Gastroesophageal sphincter (tissue), 4 donors: ENCODE measurements at places on chromosomes 5 and 9. TPM values are rescaled to one million over a fixed set of nuclear protein-coding genes. Genes with fewer than 3 reads are reported as not detected.

The CYLC2 gene
- 0.27 TPM for total RNA-seq

The FAM200C gene
- 6.4 TPM for total RNA-seq

The HMCN2 gene
- total RNA-seq, result 18.8 TPM

The PTGER4 gene
- 26.5 TPM for total RNA-seq

The TTC23L gene
- total RNA-seq, result 0.13 TPM

The PCDHGA2 gene
- total RNA-seq, result 3.3 TPM

- ATAC-seq, result no peak
Observed at GRCh38 chr9:134153450-134153849, 10.9 kb downstream of the RNU6ATAC start.

DNA sequence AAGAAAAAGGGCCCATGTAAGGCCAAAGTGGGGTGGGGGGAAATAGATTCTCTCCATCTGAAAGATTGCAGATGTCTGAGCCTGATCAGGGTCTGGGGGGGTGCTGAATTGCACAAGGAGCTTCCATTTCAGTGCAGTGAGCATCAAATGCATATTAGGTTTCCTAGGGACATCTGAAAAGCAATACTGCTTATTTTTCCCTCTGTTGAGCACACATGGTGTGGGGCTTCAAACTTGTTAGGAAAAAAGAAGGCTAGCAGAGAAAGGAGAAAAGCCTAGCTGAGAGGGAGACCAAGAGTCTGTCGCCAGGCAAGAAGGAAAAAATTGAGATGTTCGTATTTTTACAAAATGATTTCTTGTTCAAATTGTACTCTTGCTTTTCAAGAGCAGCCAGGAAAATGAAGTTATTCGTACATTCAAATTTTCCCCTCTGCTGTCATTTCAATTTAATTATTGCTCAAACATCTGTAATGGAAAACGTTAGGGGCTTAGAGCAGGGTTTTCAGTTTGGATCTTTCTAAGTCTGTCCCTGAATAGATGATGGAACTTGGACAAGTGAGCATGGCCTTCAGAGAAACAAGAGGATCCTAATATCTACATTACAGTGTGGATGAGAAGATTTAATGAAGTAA lies 191.9 kb upstream of the GAS1 start:
- ATAC-seq, result no peak

DNA sequence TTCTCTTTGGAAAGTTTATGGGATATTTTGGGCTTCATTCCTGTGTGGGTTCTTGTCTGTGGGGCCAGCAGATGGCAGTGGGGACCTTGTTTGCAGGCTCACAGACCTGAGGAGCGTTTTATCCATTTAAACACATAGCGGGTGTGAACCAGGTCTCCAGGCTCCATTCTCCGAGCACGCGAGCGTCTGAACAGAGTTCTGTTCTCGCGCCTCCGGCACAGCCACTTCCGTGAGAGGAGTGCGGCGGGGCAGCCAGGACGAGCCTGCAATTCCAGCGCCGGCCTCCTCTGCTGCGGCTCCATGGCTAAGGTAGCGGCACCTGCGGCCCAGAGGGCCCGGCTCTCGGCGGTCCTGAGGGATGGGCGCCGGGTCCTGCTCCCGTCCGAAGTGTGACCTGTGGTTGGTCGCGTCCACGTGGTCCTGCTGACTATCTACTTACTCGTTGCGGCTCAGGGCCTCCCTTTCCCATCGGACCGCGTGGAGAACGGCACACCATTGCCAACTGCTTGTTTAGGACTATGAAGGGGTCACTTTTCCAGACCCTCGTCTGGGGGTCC lies 7.3 kb downstream of the NRARP start:
- peak; percentile 9 for ATAC-seq

- no peak for ATAC-seq
Observed at GRCh38 chr9:87370049-87370685, 127.5 kb upstream of the DAPK1 start.

GRCh38 chr9:86707932-86708510 lies 239.3 kb downstream of the GAS1 start:
- no peak for ATAC-seq

- ATAC-seq, result no peak
Observed at GRCh38 chr9:922731-923130, 53.7 kb upstream of the DMRT3 start.

DNA sequence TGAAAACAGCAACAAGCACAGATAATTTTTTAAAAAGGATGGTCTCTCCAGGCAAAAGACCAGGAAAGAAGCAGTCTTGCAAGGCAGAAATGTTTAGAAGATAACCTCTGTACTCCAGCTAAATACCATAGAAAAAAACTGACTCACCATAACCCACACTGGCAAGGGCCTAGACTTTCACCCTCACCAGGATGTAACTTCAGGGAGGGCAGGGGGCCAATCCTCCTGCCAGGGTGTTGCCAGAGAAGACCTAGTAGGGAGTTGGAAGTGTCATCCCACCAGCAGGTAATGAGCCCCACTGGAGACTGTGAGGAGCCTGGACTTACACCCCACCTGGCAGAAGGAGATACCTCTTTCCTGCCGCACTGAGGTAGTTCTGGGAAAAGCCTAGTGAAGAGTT lies 97.6 kb downstream of the PRELID2 start:
- ATAC-seq, result no peak

DNA sequence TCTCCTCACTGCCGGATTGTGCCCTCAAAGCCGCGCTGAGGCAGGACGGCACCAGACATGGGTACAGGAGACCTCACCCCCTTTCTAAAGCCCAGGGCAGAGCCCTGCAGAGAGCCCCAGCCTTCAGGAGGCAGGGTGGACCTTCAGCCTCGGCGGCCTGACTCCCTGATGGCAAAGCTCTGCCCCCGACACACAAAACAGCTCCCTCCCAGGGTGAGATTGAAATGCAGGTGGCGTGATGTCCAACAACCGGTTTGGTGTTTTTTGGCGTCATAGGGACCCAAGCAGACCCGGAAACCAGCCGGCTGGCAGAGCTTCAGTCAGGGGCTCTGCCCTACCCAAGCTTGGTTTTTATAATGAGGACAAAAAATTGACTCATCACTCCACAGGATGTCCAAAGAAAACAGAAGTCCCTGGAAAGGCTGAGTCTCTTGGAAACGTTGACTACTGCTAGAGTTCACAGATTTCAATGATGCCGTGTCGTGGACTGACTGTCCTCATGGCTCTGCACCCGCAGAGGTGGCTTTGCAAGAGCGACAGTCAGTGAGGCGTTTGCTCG lies 275.2 kb upstream of the IRX1 start:
- ATAC-seq, result peak; percentile 28

DNA sequence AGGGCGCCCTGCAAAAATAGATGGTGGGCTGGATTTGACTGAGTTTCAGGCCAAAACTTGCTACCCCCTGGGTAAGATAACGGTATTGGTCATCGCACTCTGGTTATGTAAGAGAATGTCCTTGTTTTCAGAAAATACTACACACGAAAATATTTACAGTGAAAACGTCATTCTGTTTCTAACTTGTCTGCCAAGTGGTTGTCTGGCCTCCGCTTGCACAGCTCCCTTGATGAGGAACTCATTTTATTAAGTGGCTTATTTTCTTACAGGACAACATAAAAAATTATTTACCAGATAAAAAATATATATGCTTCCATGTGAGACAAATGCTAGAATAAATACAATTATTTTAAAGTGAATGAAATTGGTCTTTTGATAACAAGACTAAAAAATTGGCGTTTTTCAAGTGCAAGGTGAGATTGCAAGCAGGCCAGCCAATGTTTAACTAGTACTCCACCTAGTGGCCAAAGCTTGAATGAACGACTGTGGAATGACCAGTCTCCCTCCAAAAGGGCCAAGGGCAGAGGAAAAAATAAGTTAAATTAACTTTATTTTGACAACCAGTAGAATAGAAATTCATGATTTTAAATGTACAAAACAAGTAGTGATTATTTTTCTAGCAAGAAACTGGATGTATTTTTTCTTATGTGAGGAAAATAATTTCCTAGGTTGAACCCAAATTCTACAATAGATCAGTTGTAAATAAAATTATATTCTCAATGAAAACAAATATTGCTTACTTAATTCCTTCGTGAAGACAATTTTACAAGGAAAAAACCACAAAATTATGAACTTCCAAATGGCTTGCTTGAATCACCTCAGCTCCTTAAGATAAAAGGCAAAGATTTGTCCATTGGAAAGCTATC lies 93.2 kb downstream of the ZFAND5 start:
- no peak for ATAC-seq

DNA sequence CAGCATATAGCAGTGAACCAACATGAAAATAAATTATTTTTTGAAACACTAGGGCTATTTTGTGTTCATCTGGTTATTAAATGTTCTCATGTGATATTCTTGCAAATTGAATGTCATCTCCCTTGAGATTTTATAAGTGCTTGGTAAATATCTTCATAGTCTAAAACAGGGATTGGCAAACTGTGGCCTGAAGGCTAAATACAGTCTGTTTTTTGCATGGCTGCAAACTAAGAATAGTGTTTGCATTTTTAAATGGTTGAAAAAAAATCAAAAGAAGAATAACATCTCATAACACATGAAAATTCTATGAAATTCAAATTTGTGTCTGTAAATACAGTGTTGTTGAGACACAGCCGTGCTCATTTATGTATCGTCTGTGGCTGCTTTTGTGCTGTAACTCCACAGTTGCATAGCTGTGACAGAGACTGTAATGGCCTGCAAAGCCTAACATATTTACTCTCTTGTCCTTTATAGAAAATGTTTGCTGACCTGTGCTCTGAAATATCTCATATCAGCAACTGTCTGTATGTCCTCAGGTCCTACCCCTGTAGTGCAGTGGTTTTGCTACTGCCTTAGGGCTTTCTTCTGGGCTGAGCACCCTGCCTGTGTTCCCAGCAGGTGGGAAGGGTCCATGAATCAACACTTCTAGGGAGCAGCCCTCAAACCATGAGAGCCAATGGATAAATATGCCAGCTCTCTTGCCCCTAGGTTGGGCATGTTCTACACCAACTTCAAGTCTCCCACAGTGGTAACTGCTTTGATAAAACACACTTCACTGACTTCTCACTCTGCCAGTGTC lies 41.7 kb upstream of the ARRDC3 start:
- no peak for ATAC-seq

- no peak for ATAC-seq
Observed at GRCh38 chr5:41432481-41433253, 77.7 kb downstream of the PLCXD3 start.

DNA sequence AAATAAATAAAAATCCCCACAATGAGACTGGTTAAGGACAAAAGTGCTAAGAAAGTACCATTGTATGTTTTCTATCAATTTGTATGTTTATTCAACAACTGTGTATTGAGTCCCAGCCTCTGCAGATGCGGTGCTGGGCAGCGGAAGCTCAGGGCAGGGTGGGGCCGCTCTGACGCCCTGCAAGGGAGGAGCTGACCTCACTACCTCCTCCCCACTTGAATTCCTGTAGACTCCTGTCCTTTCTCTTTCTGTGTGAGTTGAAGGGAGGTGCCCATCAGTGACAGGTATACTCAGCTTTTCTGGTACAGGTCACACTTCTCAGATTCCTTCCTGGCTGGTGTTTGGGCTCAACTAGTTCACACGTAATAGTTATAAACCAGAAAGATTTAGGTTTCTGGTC lies 27.0 kb downstream of the ANGPTL2 start:
- ATAC-seq, result no peak

GRCh38 chr9:124663046-124663961 lies 107.8 kb downstream of the NR6A1 start:
- ATAC-seq, result no peak

GRCh38 chr5:27516437-27516836 lies 478.1 kb upstream of the CDH9 start:
- no peak for ATAC-seq

DNA sequence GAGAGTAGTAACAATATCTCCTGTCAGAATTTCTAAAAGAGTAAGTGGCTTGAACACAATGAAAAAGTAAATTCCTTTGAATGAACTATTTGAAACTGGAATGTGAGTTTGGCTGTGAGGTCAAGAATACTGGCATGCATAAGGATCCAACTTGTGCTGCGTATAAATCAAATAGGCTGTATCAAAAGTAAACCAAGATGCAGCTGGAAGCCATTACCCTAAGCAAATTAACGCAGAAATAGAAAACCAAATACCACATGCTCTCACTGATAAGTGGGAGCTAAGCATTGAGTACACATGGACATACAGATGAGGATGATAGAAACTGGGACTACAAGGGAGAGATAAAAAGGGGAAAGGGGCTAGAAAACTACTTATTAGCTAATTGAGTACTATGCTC lies 24.0 kb upstream of the SRFBP1 start:
- no peak for ATAC-seq

- ATAC-seq, result no peak
Observed at GRCh38 chr5:153632748-153633290, 142.3 kb downstream of the GRIA1 start.

DNA sequence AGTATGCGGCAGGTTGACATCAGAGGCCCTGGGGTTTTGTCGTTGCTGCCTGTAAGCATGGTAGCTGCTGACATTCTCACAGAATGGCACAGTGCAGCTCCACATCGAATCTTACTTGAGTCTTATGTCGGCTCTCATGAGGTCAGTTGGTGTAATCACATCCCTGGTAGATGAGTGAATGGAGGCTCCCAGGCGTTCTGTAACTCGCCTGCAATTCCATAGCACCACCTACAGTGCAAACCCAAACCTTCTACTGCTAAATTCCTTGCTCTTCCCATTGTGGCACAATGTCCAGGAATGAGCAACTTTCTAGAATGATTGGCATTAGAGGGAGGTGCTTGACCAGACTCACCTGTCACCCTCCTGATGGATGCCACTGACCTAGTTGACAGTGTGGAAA lies 578.4 kb downstream of the CCDC171 start:
- ATAC-seq, result no peak

DNA sequence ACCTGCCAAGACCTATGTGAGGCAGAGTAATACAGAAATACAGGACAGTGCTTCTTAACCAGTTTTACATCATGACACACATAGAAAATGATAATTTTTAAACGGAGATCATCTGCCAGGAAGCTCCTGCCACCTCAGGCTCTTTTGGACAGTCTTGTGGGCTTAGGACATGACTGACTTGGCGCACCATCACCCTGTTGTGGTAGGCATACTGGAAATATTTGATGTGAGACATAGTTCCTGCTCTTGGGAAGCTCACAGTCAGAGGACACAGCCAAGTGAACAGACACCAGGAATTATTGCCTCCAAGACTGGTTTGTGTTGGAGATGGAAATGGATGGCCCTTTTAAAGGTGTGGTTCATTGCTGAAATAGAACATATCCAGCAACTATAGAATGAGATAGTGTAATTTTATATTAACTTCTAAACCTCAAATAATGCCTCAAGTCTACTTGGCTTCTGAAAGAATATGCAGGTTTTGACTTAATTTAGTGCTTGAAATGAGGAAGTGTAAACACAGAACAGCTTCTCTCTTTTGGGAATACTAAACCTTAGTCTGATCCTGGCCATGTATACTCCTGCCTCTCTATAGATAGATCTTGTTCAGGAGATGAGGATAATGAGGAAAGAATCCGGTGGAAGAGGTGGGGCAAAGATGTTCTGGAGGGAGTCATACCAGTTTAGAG lies 19.7 kb downstream of the CPEB4 start:
- ATAC-seq, result no peak
